M059J (cell line): ENCODE measurements at places on chromosomes 7 and 10. TPM values are rescaled to one million over a fixed set of nuclear protein-coding genes. Genes with fewer than 3 reads are reported as not detected.

Gene ARMC3
- 0.10 TPM in 1 of 2 replicates, not detected in the other for total RNA-seq

DNA sequence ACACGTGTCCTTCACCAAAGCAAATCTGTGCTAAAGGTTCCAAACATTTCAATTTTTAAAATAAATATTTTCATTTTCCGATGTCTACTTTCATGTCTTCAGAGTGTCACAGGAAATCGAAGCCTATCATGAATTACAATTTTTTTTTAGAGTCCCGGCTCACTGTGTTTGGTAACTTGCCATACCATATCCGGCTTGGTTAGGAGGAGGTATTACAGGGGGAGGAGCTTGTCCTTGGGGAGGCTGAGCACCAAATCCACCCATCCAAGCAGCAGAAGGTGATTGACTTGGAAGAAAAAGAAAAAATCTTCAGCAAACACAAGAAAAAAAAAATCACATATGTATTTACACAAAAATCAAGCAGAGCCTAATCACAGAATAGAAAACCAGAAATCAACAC is 21.3 kb downstream of the TIAL1 start:
- no peak for DNase-seq

- DNase-seq = peak; percentile 42
Measured at GRCh38 chr10:77638321-77639101, 903 bp upstream of the KCNMA1 start.

Gene MOGAT3
- total RNA-seq = not detected in 2 replicates

GRCh38 chr10:89684604-89685003 is 16.8 kb upstream of the KIF20B start:
- peak; percentile 25 for DNase-seq

DNA sequence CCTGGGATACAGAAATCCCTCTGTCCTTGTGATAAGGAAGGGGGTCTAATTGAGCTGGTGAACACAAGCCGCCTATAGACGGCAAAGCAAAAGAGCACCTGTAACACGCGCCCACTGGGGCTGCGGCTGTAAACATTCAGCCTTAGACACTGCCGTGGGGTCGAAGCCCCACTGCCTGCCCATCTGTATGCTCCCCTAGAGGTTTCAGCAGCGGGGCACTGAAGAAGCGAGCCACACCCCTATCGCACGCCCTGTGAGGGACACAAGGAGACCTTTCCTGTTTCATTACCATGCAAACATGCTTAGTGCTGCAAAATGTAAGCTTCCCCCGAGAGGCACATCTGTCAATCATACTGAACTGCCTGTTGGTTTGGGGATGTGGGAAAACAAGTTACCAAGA is 82.1 kb downstream of the NRP1 start:
- no peak for DNase-seq

Gene HSPA12A
- total RNA-seq = 0.59 and 4.7 TPM in 2 replicates

DNA sequence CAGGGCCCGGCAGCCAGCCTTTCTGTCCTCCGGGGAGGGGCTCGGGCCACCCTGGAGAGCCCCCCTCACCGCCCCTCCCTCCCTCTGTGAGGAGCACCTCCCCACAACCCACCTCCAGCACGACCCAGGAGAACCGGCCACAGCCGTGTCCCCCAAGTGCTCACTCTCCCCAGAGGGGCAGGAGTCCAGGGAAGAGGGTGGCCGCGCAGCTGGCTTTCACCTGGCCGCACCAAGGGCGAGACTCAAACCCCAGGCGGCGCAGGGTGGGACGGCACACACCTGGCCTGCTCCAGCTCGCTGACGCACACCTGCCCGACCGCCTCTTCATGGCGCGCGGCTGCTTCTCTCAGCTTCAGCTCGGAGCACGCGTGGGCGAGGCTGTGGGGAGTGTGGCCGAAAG is 73.4 kb downstream of the CFAP46 start:
- DNase-seq = no peak

Gene RBP3
- total RNA-seq = not detected in 2 replicates

DNA sequence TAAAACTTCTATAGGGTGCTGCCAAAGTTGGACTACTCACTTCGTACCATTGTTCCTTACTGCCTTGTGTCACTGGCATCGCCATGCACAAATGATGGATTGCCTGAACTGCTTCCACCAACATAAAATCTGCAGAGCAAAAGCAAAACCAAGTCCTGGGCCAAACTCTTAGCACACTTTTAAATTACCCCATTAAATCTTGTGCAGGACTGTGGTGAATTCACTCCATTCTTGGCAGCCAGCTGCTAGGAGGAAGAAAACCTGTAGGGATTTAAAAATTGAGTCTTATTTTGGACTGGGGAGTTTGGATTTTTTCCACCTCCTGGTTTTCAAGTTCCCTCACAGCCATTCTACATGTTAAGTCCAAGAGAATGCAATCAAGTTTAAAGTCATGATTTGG is 646.9 kb downstream of the SORCS3 start:
- DNase-seq = no peak

DNA sequence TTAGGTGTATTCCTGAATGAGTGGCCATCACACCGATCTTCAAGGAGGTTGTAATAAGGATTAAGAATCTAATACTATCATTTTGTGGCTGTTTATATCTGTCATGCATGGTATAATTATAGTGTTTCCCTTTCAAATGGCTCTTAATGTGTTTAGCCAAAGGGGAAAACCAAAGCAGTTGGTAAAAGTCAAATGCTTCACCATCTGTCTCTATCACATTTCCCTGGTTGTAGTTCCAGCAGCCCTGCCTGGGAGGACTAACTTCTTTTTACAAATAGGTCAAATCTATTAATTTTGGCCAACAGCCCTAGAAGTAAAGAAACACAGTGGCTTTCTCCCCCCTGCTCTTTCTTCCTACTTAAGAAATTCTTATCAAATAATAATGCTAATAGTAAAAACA is 56.7 kb downstream of the ZNF365 start:
- peak; percentile 12 for DNase-seq

Gene SORCS1
- total RNA-seq = not detected in 2 replicates

GRCh38 chr7:95840953-95841950 is 68.9 kb downstream of the DYNC1I1 start:
- peak; percentile 14 for DNase-seq

Gene AFAP1L2
- total RNA-seq = 0.44 and 1.7 TPM in 2 replicates

Gene FAM24B
- total RNA-seq = 0.39 and 2.2 TPM in 2 replicates

DNA sequence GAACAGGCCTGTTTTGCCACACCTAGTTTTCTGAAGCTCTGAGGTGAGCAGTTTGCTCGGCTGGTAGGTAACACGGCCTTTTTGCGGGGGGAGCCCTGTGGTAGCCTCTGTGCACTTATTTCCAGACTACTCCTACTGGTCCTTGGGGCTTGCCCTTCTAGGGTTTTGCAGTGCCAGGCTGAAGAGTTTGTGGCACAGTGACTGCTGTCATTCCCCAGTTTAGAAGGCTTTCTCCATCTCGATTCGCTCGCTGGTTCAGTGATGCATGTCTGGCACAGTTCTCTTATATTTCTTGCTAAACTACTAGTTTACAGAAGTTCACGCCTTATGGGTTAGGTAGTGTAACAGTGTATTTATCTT is 711 bp downstream of the KIF20B start:
- peak; percentile 53 for DNase-seq

- peak; percentile 31 for DNase-seq
Measured at GRCh38 chr7:55366461-55367070, 1.4 kb downstream of the LANCL2 start.

DNA sequence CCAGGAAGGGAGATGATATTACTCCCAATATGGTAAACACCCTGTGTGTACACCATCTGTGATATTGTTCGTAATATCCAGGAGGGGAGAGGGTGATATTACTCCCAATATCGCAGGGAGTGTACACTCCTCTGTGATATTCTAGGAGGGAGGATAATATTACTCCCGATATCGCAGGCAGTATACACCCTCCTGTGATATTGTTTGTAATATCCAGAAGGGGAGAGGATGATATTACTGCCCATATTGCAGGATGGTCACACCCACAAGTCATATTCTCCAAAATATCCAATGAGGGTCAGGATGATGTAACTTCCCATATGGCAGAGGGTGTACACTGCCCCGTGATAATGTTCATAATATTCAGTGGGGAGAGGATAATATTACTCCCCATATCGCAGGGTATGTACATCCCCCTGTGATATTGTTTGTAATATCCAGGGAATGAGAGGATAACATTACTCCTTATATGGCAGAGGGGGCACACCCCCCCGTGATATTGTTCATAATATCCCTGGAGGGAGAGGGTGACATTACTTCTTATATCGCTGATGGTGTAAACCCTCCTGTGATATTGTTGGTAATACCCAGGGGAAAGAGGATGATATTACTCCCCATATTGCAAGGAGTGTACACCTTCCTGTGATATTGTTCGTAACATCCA is 17.1 kb downstream of the AZGP1 start:
- no peak for DNase-seq

DNA sequence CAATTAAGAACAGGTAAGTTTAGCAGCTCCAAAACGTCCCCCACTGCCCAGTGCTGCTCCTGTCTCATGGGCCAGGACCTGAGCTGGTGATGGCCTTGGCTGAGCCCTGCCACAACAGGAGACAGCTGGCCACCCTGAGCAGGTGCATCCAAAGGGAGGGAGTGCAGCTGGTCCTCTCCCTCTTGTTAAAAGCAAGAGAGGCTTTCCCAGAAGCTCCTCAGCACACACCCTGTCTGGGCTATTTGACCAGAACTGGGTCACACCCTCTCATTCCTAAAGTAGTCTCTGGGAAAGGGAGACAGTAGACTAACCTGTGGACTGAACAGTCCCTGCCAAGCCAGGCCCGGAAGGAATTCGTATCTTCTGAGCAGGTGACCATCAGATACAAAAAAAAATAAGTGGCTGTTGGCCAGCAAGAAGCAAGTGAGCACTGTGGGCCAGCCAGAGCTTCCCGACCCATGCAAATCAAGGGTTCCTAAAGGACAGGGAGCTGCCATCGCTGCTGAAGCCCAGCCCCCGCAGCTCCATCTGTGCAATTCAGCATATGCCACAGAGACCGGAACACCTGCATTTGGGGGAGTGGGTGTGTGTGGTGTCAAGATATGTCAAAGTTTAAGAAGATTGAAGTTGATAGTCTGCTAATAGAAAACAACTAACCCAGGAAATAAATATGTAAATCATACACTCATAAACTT is 2.1 kb upstream of the TMEM72 start:
- no peak for DNase-seq

DNA sequence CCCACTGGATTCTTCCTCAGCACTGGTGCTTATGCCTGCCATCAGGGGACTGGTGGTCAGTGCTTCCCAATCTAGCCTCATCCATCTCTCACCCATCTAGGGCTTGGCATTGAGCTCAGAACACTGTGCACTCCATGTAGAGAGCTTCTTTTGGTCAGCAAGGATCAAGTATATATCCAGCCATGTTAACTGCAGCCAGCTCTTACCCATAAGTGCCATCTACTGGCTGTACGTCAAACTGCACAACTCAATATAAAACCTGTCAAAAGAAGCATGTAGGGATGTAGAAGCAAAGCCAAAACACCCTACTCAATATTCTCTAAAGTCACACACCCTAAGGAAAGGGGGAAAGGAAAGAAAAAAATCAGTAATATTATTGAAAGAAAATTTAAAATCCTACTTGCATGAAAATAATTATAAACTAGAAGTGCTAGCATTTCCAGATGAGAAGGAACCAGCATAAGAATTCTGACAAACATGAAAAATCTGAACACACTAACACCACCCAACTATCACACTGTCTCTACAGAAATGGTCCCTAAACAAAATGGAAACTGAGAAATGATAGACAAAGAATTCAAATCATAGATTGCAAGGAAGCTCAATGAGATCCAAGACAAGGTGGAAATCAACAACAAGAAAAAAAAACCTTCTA is 531.1 kb upstream of the STEAP1 start:
- DNase-seq = peak; percentile 17

DNA sequence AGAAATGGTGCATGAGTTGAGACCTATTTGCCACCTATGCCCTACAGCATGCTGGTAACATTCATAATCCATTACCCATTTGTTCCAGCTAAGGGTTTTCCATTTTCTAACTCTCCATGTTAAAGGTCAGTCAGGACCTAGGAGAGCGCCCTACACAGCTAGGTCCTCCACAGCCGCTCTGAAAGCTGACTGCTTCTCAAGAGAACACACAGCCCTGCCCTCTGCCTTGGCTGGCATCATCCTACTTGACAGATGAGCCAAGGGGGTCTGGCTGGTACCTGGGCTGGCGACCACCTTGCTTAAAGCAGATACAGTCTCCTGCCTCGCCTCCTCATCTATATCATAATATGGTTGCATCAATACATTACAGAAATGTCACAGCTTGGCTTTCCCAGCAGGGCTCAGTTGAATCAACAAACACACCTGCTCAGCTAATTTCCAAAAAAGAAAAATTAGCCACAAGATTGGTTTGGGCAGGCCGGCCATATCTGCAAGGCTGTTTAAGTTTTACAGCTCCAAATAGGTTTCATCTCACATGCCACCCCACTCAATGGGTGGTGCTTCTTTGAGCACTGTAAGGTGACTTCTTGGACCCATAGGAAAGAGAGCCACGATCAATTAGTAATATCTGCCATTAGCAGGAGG is 17.3 kb downstream of the TLL2 start:
- no peak for DNase-seq

DNA sequence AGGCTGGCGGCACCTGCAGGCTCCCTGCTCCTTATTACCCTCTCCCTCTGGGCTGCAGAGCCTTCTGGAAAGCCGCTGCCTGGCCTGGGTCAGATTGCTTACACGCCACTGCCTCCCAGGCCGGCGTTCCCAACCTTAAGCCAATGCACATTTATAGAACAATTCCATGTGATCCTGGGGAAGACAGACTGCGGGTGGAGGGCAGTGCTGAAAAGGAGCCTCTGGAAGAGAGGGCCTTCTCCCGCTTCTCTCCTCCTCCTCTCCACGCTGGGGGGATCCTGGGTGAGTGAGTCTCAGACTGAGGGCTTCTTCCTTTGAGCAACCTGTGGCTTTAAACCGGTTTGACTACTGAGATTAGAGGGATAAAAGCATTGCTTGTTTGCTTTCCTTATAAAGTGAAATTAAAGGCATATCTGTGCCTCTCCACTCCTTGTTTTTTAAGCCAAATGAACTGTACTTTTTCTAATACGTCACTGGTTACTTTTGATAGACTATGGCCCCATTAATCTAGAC is 5.5 kb downstream of the TACC2 start:
- no peak for DNase-seq

GRCh38 chr7:157980774-157981173 is 606.8 kb downstream of the PTPRN2 start:
- no peak for DNase-seq

DNA sequence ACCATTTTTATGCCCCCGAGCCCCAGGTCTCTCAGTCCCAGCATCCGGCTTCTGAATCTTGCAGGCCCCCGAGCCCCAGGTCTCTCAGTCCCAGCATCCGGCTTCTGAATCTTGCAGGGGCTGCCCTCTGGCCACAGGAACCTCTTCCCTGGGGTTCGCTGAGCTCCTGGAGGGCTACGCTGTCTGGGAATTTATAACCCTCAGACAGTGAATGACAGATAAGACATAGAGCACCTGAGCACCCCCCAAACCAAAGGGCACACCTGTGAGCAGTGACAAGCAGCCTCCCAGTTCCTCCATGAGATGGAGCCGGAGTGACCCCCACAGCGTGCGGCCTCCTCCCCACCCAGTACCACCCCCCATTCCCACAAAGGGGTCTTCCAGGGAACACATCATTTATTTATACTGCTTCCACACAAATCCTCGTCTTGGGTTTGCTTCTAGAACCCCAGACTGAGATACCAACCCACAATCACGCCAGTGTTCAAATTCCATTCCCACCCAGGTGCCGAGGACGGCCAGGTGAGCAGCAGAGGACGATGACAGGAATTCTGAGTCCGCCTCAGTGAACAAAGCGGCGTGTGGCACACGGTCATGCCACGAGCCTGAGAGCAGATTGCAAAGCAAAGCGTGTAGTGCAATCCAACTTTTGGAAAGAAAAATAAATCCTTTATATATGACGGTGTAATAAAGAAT is 57.7 kb upstream of the FAM20C start:
- no peak for DNase-seq

- no peak for DNase-seq
Measured at GRCh38 chr10:72763201-72763600, 71.3 kb downstream of the MCU start.

GRCh38 chr10:11670381-11670780 is 58.9 kb upstream of the USP6NL start:
- DNase-seq = no peak
